Stimulated activated CD4-positive, alpha-beta T cell treated with anti-CD3 and anti-CD28 coated beads, Interleukin-1b, Interleukin-23, amount 100 ng/mL, for 48 hours (primary cell): ENCODE measurements at places on chromosomes 4 and X.

- no peak for DNase-seq
Observed at GRCh38 chr4:176981551-176981950, 188.8 kb upstream of the VEGFC start.

GRCh38 chrX:129754056-129755024 is 15.6 kb downstream of the XPNPEP2 start:
- DNase-seq, result no peak

GRCh38 chrX:107760304-107761077 is 15.1 kb downstream of the TSC22D3 start:
- no peak for DNase-seq

DNA sequence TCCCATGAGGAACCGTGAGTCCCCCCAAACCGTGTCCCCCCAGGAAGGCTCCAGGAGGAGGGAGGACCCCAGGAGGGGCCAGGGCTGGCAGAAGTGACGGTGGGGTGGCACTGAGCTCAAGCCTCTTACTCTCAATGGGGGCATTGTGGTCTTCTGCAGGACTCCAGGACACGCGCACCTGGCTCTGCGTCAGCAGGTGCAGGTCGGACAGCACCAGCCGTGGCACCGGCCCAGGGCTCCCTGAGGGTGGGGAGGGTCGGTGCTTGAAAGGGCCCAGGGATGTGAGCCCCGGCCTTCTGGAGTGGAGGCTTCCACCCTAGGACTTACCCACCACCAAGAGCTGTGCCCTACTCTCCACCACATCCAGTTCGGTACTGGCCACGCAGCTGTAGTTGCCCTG is 18.3 kb downstream of the L1CAM start:
- no peak for DNase-seq

DNA sequence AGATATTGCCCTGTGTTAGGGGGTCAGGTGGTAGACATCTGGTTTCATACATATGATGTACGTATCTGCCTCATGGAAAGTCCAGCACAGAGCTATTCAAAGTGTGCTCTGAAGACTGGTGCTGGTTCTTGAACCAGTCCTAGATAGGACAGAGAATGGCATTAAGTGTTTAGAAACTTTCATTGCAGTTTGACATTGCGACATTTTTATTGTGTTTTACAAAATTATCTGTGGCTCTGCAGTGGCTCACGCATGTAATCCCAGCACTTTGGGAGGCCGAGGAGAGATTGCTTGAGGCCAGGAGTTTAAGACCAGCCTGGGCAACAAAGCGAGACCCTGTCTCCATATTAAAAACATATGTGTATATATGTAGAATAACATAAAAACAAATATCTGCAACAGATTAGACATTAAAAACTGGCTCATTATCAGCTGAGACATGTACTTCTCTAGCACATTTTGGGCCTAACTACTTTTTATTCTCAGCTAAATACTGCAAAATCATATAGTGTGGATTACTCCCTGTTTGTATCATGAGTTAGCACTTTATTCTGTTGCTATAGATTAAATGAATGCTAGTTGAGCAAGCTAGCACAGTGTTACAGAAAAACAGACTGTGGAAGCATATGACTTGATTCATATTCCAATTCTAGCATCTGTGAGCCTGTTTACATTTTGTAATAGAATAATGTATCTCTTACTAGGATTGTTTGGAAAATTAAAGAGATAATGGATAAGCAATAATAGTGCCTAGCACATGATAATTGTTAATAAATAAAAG is 57.1 kb downstream of the USP9X start:
- DNase-seq, result no peak

GRCh38 chr4:60581919-60582536 is 618.1 kb upstream of the ADGRL3 start:
- DNase-seq, result no peak
